ENCODE measurements at places on chromosomes 6 and 20. TPM values are rescaled to one million over a fixed set of nuclear protein-coding genes. Genes with fewer than 3 reads are reported as not detected.

The NOX3 gene
- total RNA-seq = not detected

The SLC22A16 gene
- total RNA-seq = 0.22 TPM

The TAGAP gene
- total RNA-seq = 8.0 TPM

The SLC52A3 gene
- total RNA-seq = 1.4 TPM

The LPIN3 gene
- total RNA-seq = 12.9 TPM

The PKHD1 gene
- total RNA-seq = 0.04 TPM

The ZNF133 gene
- 16.7 TPM for total RNA-seq

The GNAS-AS1 gene
- total RNA-seq = 1.5 TPM

The EDN1 gene
- 35.0 TPM for total RNA-seq

The GLYATL3 gene
- not detected for total RNA-seq

The CHRNA4 gene
- total RNA-seq = 0.80 TPM

The LPA gene
- total RNA-seq = 0.36 TPM

The FNDC11 gene
- 0.94 TPM for total RNA-seq

The TGIF2 gene
- 25.3 TPM for total RNA-seq

The COL10A1 gene
- total RNA-seq = 0.09 TPM

The FUT9 gene
- total RNA-seq = 0.27 TPM

The BNIP5 gene
- not detected for total RNA-seq

The SULF2 gene
- 79.2 TPM for total RNA-seq

Measured in sciatic nerve (tissue), 2 donors.